Stimulated activated CD8-positive, alpha-beta memory T cell treated with anti-CD3 and anti-CD28 coated beads, Interleukin-4, amount 100 ng/mL, for 4 hours (primary cell): ENCODE measurements at places on chromosomes 4 and X.

GRCh38 chr4:67087897-67088296 is 457.4 kb downstream of the CENPC start:
- no peak for DNase-seq

DNA sequence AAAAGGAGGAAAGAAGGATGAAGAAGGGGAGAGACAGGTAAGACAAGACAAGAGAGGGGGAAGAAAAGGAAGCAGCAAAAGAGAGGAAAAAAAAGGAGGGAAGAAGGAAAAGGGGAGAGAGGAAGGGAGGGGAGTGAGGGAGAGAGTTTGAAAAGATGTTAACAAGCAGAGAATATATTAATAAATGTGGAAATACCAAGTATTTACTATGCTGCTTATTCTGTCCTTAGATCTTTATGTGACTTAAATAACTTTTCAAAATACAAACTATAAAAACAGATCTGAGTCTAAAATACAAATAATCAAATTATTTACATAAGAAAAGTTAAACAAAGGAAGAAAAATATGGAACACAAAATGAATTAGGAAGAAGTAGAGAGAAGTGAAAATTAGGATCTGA is 18.4 kb upstream of the COX18 start:
- no peak for DNase-seq

DNA sequence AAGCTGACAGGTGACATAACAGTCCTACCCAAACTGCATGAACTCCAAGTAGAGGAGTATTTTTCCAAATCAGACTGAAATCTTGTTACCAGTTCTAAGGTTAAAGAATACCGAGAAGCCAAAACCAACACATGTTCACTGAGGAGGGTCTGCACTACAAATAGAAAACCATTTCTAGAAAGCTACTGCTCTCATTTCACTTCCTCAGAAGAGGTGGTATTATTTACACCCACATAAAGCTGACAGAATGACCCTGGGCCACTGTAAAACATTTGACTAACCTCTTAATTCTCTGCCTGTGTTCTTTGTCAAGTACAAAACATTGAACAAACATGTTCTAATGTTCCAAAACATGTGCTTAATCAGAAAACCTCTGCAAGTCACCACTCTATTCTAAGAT is 95.8 kb downstream of the IQCM start:
- no peak for DNase-seq

GRCh38 chr4:139416073-139416673 is 37.7 kb upstream of the RAB33B start:
- DNase-seq, result no peak

DNA sequence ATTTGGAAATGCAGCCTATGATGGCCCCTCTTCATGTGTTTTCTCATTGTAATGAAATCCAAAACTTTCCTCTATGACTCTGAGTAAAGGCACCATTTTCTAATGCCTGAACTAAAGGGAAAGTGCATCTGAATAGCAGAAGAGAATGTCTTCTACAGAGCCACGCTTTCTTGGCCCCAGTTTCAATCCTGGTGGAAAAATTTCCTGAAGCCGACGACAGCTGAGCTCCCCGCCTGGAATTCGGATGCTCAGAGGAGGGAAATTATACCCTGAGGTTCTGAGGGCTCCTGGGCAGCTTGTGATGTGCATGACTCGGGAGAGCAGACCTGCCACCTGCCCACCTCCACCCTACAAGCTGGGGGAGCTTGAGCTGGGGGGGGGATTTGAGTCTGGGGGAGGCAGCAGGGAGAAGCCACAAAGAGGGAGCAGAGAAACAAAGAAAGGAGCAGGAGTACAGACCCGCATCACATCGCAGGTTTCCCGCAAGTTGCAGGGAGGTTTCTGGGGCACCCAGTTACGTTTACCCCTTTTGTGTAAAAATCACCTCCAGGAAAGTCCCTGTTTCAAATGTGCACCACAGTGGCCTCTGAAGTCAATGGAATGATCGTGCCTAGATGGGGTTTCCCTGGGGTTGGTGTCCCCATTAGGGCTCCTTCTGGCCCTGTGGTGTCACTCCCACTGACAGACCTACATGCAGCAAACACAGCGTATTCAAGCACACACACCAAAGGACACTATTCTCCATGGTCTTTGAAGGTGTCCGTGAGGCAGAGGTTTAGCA is 145.6 kb upstream of the RBPJ start:
- no peak for DNase-seq

GRCh38 chrX:123322536-123322935 is 138.5 kb downstream of the GRIA3 start:
- DNase-seq, result no peak

GRCh38 chrX:40465735-40466551 is 114.8 kb upstream of the ATP6AP2 start:
- DNase-seq, result no peak

DNA sequence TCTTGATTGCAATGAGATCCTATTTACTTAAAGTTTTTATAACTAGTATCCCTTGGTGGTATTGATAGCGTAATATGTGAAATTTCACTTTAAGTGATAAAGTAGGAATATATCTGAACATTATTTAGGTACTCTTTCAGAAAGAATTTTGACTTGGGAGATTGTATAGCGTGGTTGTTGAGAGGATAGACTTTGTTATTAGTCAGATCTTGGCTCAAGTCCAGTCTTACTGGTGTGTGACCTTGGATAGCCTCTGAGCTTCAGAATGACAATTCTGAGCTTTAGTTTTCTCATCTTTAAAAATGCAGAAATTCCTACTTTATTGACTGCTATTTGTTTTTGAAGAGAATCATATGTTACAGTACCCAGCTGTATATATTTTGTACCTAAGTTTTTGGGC is 32.6 kb downstream of the DCK start:
- no peak for DNase-seq
